ENCODE measurements at places on chromosomes 12 and 14.
A peak's percentile ranks its signal among the peaks of the same experiment; 100 is the strongest.

DNA sequence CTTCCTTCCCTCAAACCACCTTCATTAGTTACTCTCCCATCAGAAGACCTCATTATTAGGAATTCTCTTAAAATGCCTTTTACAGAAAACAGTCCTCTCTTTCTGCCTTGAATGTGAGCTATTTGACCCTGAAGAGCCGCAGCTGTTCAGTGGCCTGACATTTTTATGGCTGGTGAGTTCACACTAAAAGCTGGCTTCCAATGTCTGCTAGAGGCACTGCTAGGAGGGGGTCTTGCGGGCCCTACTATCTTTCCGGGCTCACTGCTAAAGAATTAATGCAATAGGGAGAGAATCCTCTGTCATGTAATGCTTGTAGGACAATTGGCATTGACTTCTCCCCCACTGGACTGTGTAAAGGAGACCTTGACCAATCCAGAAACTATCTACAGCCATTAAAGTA is 87.7 kb downstream of the GPR135 start:
- DNase-seq, result no peak

GRCh38 chr12:106767954-106768822 is 6.3 kb upstream of the RIC8B start:
- DNase-seq, result no peak

GRCh38 chr12:45350861-45351260 is 135.0 kb downstream of the ANO6 start:
- no peak for DNase-seq

GRCh38 chr14:98840091-98840490 is 431.9 kb downstream of the BCL11B start:
- no peak for DNase-seq

GRCh38 chr14:104957146-104958113 is 20.7 kb downstream of the AHNAK2 start:
- DNase-seq, result no peak

DNA sequence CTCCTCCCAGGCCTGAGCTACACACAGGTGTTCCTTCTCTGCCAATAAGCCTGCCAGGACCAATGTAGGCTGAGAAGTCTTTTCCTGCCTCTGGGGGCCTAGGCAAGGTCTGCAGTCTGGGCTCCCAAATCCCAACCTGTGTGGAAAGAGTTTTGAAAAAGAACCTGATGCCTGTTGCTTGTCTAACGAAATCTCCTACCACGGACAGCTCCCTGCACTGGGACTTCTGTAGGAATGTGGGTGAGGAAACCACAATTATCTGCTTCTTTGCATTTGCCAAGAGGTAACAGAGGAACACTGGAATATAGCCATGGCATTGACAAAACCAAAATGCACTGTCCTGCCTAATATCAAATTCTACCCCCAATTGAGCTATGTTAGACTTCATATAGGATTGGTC is 877.0 kb upstream of the TMEM132C start:
- DNase-seq, result no peak

GRCh38 chr12:10160617-10161385 is 11.1 kb downstream of the OLR1 start:
- no peak for DNase-seq

DNA sequence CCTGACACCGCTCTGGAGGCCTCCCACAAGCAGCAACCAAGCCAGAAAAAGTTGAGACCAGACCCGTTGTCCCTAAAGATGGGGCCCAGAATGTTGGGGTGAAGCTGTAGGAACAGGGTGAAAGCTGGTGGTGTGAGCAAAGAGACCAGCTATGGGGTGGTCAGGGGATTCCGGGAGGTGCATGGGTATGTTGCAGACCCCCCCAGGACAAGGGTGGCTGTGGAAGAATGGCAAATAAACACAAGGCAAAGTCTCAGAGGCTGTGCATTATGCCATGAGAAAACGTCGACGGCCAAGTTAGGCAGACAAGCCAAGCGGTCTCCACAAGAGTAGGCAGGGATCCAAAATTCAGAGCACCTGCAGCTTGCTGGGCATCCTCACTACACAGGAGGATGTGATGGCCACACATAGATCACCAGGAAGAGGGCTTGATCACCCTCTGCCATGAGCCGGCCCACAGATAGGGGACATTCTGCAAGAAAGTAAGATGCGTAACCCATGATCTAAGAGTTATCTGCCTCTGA is 58.8 kb upstream of the KCNA1 start:
- no peak for DNase-seq

GRCh38 chr12:121483949-121484348 is 84.0 kb downstream of the RNF34 start:
- no peak for DNase-seq

- no peak for DNase-seq
Observed at GRCh38 chr14:60756847-60757246, 22.3 kb downstream of the MNAT1 start.

DNA sequence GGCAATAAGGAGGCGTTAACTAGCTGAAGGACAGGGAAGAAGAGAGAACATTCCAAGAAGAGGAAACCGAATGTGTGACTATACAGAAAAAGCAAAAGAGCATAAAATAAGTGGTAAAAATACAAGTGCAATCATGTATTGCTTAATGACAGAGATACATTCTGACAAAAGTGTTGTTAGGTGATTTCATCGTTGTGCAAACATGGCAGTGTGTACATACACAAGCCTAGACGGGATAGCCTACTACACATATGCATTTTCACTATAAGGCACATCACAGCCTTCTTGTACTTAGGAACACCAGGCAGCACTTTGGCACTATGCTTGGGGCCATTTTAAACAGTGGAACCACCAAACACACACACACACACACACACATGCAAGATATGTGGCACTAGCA is 299.3 kb downstream of the BCAT1 start:
- no peak for DNase-seq

DNA sequence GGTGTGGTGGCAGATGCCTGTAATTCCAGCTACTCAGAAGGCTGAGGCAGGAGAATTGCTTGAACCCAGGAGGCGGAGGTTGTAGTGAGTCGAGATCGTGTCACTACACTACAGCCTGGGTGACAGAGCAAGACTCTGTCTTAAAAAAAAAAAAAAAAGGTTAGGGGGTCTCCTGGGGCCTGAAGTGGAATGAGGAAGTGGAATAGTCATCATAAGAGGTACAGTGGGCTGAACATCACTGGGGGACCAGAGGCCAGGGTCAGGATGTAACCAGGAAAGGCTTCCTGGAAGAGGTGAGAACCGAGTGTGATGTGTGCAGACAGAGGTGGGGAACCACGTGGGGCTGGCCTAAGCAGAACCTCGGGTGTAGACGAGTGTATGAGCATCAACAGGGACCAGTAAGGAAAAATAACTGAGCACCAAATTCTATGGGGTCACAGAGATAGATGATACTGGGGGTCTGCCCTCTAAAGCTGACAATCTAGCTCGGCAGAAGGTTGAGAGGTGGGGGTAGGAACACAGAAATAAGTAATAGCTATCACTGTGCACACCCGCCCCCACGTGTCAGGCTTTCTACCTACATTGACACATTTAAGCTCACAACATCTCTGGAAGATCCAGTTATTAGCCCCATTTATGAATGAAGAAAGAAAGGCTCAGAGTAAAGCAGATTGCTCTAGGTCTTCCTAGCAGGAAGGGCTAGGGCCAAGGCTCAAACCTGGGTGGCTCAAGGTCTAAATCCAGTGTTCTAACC is 5.0 kb upstream of the COX6A1 start:
- DNase-seq, result no peak

- peak; percentile 77 for DNase-seq
Observed at GRCh38 chr12:92593734-92594402, 108.9 kb upstream of the PLEKHG7 start.

GRCh38 chr12:6952863-6953441 is 1.8 kb downstream of the PTPN6 start:
- no peak for DNase-seq

DNA sequence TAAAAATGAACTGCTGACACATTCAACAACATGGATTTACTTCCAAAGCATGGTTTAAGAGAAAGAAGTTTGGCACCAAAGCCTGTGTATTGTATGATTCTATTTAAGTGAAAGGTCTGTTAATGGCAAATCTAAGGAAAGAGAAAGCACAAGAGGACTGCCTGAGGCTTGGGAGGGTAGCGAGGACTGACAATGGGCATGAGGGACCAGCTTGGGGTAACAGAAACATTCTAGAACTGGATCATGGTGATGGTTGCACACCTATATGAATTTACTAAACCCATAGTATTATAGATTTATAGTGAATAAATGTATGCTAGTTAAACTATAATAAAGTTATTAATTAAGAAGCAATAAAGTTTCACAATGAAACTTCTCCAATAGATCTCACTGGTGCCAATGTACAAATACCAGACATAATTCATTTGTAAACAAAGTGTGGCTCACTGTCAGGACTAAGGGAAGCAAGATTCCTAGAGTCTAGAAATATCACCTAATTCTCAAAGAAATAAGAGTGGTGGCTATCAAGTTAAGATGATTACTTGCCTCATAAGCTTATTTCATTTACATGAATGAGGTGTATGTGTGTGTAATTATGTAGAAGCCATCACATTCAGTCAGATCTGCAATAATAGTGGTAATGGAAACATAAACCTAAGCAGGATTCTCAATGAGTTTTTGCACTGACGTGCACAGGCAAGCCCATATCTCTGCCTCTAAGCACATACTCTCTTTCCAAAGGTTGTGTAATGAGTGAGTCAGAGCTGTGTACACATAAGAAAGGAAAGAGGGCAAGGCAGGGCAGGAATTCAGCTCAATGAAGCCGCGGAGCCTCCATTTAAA is 353.4 kb downstream of the KCNH5 start:
- no peak for DNase-seq

GRCh38 chr14:75811136-75811829 is 150.2 kb downstream of the TTLL5 start:
- DNase-seq, result no peak

DNA sequence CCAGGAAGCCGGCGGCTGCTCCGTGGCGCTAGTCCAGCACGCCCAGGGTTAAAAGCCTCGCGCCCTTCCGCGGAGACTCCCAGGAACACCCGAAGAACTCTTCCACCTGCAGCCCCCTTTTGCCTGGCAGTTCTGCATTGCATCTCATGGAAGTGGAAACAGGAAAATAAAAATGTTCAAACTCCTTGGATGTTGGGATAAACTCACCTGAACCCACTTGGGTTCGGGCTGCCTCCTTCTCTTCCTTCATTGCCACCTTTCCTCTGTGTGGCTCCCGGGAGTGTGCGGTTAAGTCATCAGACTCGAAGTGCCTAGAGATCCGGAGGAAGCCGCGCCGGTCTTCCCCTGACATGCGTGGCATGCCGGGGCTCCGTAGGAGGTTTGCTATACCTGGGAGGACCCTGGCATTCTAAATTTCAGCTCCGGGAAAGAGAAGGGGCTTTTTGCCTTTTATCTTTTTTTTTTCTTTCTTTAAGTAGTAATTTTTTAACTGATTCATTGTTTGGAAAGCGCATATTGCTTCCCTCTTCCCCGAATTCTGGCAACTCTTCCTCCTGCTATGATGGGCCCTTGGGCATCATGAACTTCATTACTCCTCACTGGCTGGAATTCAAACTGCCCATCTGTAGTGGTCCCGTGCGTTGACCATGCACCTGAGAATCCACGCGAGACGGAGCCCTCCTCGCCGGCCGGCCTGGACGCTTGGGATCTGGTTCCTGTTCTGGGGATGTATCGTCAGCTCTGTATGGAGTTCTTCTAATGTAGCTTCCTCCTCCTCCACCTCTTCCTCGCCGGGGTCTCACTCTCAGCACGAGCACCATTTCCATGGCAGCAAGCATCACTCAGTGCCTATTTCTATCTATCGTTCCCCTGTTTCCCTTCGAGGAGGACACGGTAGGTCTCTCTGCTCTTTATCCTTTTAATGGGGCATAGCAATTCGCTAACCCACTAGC is 931.4 kb downstream of the DIO2 start:
- no peak for DNase-seq

DNA sequence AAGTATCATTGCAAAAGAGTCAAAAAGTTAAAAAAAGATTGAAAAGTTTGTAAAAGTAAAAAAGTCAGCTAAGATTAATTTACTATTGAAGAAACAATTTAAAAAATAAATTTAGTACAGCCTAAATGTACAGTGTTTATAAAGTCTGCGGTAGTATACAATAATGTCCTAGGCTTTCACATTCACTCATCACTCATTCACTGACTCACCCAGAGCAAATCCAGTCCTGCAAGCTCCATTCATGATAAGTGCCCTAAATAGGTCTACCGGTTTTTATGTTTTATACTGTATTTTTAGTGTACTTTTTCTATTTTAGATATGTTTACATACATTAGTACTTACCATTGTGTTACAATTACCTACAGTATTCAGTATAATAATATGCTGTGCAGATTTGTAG is 43.9 kb upstream of the ABCC9 start:
- no peak for DNase-seq
